Stimulated activated CD8-positive, alpha-beta memory T cell treated with anti-CD3 and anti-CD28 coated beads, Interleukin-2, amount 100 ng/mL, for 48 hours (primary cell): ENCODE measurements at places on chromosomes 7 and 10.

- DNase-seq = no peak
Measured at GRCh38 chr7:144606261-144606660, 202.8 kb upstream of the NOBOX start.

DNA sequence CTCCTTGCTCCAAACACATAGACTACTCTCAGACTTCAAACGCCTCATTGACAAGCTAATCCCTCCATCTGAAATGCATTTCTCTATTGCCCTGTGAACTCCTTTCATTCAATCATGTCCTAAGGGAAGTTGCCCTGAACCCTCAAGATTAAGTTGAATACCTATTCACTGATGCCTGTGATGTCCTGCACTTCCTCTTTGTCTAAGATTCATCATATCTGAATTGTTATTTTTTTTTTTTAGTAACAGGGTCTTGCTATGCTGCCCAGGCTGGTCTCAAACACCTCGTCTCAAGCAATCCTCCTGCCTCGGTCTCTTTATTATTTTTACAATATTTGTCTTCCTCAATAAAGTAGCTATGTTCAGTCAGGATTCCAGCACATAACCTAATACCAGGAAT lies 3.2 kb downstream of the PSMA2 start:
- DNase-seq = no peak

GRCh38 chr7:92661651-92662050 lies 71.5 kb upstream of the FAM133B start:
- no peak for DNase-seq

GRCh38 chr10:121828045-121828444 lies 99.8 kb downstream of the ATE1 start:
- DNase-seq = no peak

- no peak for DNase-seq
Measured at GRCh38 chr7:40219917-40220316, 85.1 kb downstream of the SUGCT start.

- no peak for DNase-seq
Measured at GRCh38 chr10:71598621-71599055, 120.9 kb downstream of the C10orf105 start.

DNA sequence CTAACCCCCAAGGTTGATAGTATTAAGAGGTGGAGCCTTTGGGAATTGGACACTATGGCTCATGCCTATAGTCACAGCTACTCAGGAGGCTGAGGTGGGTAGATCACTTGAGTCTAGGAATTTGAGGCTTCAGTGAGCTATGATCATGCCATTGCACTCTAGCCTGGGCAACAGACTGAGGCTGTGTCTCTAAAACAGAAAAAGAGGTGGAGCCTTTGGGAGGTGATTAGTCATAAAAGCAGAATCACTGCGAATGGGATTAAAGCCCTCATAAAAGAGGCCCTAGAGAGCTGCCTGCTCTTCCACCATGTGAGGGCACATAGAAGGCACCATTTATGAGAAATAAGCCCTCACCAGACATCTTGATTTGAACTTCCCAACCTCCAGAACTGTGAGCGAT lies 81.9 kb downstream of the SKAP2 start:
- DNase-seq = no peak

- DNase-seq = no peak
Measured at GRCh38 chr7:2104716-2105115, 128.0 kb downstream of the MAD1L1 start.

DNA sequence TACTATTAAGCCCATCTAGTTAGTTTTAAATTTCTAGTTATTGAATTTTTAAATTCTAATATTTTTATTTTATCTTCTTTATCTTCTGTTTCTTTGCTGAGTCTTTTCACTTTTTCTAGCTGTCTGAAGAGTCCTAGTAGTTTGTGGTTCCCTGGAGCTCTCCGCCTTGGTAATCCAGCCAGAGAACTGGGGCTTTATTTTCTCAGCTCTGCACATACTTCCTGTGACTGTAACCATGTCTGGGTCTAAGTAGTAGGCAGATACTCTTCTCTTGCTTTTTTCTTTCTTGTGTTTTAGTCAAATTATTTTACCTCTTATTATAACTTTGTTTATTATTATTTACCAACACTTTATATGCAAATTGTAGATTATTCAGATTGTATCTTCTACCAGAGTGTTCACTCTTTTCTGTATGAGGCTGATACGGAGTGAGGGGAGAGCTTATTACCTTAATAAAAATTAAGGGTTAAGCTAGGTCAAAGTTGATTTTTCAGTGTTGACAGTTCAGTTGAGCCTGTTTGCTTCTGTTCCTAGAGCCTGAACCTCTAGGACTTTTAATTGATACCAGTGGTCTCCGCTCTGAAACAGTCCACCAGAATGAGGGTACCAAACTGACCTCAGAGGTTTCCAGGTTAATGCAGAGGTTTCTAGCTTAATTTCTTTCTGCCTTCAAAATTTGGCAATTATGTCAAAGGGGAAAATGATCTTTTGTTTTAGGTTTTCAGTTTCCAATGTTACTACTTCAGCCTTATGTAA lies 155.4 kb downstream of the ADK start:
- no peak for DNase-seq

DNA sequence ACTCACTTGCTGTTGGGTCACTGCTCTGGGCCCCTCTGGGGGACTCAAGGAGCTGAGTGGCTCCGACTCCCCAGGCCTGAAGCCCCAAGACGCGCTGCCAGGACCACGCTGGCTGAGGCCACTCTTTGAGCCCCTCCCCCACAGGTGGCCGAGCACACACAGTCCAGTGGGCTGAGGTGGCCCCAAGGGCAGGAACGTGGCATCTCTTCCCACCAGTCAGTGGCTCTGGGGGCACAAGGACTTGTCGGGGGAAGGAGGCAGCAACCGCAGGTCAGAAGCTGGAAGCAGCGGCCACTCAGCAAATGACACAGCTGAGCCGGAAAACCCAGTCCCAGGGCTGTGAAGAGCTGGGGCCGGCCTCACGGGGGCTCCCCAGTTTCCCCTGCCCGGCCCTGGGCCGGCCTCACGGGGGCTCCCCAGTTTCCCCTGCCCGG lies 24.1 kb downstream of the GRIFIN start:
- DNase-seq = no peak

DNA sequence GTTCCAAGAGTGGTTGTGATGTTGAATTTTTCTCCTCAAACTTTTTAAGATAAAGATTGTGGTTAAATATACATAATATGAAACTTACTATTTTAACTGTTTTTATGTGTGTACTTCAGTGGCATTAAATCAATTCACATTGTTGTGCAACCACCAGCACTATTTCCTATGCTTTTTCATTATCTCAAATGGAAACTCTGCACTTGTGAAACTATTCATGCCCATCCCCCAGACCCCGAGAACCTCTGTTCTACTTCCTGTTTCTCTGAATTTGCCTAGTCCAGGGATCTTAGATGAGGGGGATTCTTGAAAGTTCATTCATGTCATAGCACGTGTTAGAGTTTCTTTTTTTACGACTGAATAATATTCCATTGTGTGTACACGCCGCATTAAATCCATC lies 67.0 kb downstream of the WDR37 start:
- DNase-seq = no peak

- no peak for DNase-seq
Measured at GRCh38 chr10:97385565-97385964, 15.6 kb downstream of the RRP12 start.

DNA sequence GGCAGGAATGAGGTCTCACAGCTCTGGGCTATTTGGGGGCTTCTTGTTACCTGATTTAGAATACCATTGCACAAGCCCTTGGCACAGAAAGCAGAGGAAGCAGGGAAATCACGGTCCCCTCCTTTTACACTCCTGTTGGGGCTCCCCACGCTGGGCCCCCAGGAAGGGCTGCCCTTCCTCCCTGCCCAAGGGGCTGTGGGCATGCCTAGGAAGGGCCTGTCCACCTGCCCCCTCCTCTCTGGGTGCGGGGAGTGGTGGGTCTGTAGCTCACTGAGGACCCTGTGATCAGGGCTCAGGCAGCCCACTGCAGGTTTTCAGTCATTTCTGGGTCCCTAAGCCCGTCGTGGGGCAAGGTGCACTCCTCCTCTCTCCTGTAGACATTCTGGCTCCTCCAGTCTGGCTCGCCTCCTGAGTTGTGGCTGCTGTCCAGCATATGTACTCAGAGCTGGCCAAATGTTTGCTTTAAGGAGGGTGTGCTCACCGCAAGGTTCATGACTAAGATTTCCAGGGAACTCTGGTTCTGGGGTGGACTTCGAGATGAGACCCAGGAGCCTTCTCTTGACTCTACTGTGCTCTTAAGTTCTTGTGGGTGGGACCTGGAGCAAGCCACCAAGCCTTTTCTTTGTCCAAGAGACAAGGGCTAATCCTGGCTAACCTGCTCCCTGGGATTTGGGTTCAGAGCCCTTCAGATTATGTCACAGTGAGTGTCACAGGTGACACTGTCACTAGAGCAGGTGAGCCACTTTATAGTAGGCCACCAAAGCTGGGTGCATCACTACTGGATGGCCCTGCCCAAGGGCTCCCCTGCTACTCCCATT lies 56.0 kb downstream of the TACR2 start:
- DNase-seq = no peak

- DNase-seq = no peak
Measured at GRCh38 chr7:37433166-37433565, 15.5 kb downstream of the ELMO1 start.

GRCh38 chr7:18177815-18178660 lies 150.4 kb upstream of the PRPS1L1 start:
- DNase-seq = peak; percentile 4

DNA sequence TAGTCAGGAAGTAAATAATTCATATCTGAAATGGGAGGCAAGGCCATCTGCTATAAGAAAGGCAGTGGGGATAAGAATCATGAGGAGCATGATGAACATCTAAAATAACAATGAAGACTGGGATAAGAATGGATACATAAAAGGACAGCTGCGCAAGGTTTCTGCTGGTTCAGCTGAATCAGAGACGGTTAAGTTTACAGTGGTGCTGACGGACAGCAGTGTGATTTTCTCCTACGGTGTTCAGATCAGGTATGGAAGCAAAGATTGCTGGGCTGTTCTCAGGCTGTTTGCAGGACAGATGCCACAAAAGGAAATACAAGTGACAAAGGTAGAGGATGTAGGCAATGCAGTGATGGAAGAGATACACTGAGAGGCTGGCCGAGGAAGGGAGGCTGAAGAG lies 8.4 kb downstream of the CYCS start:
- no peak for DNase-seq

DNA sequence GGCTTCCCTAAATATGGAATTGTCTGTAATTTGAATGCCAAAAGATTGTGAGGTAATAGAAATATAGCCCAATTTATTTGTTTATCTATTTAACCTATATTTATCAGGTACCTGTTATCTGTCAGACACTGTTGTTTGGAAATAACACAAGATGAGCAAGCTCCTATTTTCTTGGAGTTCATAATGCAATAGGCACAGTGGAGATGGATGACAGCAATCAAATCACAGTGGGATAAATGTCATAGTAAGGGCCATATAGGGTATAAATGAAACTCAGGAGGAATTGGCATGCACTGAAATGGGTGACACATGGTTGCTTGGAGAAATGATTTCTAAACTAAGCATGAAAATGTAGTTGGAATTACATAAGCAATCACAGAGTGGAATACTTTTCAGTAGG lies 761.8 kb upstream of the MBL2 start:
- DNase-seq = no peak

GRCh38 chr10:114571316-114571999 lies 86.6 kb downstream of the ABLIM1 start:
- DNase-seq = no peak

- no peak for DNase-seq
Measured at GRCh38 chr7:37016064-37016878, 292.0 kb upstream of the AOAH start.

GRCh38 chr10:19719284-19719683 lies 96.9 kb upstream of the PLXDC2 start:
- no peak for DNase-seq

DNA sequence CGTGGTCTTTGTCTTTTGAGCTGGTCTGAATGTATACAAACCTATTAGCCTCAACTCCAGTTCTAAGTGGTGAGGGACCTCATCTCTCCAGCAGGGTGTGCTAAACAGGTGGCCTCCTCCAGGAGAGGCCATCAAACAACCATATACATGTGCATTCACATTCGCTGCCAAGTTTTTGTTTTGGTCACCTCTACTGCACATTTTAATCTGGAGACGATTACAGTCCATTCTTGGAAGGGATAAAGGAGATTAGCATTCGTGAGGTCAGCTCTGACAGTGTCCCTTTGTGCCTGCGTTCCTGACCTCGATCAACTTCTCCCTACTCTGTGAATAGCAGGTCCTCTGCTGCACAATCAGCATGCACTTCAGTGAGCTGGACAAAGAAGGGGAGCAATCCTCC lies 60.8 kb downstream of the RHOBTB1 start:
- no peak for DNase-seq

GRCh38 chr10:127267442-127267841 lies 71.1 kb upstream of the INSYN2A start:
- DNase-seq = no peak

DNA sequence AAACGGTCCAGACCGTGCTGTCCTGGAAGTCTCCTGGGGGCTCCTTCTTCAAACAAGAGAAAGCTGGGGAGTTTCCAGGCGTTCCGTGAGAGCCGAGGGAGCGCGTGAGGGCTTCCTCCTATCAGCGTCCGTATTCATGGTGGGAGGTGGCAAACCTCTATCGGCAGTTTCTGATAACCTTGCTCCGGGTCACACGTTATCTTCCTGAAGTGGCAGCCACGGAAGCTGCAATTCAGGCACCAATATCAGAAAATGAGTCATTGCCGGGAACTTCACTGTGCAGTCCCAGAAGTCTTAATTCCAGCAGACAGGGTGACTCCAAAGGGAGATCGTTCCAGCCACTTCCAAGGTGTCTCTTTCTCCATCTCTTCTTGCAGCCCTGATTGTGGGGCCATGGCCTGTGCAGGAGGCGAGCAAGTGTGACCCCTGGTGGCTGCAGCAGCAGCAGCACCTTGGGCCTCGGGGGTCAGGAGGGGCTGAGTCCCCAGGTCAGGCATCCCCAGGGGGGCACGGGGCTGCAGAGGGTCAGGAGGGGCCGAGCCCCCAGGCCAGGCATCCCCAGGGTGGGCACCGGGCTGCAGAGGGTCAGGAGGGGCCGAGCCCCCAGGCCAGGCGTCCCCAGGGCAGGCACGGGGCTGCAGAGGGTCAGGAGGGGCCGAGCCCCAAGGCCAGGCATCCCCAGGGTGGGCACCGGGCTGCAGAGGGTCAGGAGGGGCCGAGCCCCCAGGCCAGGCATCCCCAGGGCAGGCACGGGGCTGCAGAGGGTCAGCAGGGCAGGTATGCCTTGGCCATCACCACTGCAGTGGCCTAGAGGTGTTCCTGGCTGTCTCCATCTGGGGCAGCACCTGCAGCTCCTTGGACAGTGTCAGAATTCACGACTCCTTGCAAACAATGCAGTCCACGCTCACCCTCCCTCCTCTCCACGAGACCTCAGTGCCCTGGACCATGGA lies 538.7 kb downstream of the DNAJB6 start:
- peak; percentile 40 for DNase-seq
